ENCODE measurements at places on chromosomes 5 and 9.

DNA sequence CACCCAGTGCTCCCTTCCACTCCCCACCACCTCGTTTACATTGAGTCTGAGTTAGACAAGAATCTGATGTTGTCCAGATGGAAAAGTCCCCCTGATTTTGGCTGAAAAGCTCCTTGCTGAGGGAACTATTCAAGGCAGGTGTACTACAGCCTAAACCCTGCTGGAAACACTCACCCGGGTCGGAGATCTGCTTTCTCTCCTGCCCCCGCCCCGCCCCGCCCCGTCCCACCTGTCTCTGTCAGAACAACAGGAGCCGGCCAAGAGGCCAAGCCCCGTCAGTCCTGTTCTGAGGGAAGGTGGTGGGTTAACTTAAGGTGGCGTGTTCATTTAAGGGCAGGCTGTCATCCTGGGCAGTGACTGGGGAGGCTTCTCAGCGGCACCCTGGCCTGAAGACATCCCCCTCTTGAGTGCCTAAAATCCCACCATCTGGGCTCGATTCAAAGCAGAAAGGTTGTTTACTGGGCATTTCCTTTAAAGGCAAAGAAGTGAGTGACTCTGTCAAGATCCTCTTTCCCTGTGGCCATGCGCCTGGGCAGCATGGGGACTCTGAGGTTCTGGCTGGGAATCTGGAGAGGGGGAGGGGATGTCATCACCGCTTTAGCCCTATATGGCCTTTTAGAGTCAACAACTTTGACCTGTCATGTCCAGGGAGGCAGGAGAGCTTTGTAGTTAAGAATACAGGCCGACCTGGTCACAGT lies 71.1 kb upstream of the NEURL1B start:
- no peak for DNase-seq
- no peaks in the 10 kb centered on the region for H3K36me3 ChIP-seq
- H3K4me3 ChIP-seq: no peak overlapping the region
- H3K4me1 ChIP-seq: no peaks in the 10 kb centered on the region
- peaks cover 8% of the 10 kb centered on the region for H3K27me3 ChIP-seq

GRCh38 chr9:131755541-131756198 lies 15.8 kb upstream of the RAPGEF1 start:
- DNase-seq: peak; percentile 92
- H3K36me3 ChIP-seq: no peaks in the 10 kb centered on the region
- peaks cover 17% of the 10 kb centered on the region for H3K4me1 ChIP-seq
- H3K27me3 ChIP-seq: peaks cover 6% of the 10 kb centered on the region
- H3K27ac ChIP-seq: peak overlapping the region; percentile 51

- peaks cover 1% of the 10 kb centered on the region for H3K27me3 ChIP-seq
- H3K27ac ChIP-seq: no peak overlapping the region
- no peak overlapping the region for H3K4me3 ChIP-seq
Measured at GRCh38 chr9:37939575-37940095, 35.7 kb upstream of the SLC25A51 start.

DNA sequence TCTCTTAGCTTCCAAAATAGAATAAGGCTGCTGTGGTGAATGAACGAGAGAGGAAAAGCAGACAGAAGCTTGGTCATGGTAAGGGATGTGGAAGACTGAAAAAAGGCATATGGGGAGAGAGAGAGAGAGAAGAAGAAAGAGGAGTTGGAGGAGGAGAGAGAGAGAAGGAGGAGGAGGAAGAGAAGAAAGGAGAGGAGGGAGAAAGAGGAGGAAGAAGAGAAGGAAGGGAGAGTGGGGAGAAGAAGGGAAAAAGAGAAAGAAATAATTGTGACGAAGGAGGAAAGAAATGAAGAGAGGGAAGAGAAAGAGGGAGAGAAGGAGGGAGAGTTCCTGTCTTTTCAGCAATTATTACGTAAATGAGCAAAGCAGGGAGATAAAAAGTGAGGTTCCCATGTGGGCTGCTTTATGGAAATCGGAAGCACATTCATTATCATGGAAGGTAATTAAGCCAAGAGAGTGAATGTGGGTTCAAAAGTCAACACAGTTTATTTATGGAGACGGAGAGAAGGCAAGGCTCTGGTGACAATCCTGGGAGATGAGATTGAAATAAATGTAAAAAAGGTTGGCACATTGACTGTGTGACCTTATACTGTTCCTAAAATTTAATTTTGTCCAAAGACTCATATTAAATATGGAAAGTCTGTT lies 611.2 kb downstream of the KIF4B start:
- peaks cover 26% of the 10 kb centered on the region for H3K27me3 ChIP-seq
- H3K36me3 ChIP-seq: no peaks in the 10 kb centered on the region
- DNase-seq: no peak
- no peak overlapping the region for H3K4me3 ChIP-seq
- H3K27ac ChIP-seq: no peak overlapping the region

DNA sequence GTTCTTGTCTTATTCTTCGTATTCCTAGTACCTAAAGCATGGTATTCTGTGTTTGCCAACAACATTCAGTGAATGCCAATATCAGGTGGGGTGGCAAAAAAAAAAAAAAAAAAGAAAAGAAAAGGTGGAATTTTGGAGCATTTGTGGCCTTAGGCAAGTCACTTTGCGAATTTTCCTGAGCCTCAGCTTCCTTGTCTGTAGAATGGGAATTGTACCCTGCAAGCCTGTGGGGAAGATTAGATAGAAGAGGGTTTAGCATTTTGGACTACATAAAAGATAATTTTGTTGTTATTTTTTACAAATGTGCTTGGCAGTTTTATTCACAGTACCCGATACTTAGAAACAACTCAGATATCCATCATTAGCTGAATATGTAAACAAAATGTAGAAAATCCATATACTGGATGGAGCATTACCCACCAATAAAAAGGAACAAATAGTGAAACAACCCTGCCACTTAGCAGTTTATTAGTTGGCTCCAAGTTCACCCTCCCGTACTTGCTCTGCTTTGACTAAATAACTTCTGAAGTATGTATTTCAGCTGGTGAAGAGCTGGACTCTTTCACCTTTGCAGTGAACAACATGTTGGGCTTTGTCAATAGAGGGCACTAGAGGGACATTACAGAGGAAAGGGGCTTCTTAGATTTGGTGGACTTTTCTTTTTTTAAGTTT lies 13.6 kb downstream of the UBE2D2 start:
- H3K36me3 ChIP-seq: peaks cover 20% of the 10 kb centered on the region
- H3K27me3 ChIP-seq: no peaks in the 10 kb centered on the region
- H3K27ac ChIP-seq: peak overlapping the region; percentile 23
- DNase-seq: no peak
